Testis (tissue), 5 donors: ENCODE measurements at places on chromosomes 1 and 21.
A peak's percentile ranks its signal among the peaks of the same experiment; 100 is the strongest.

- no peak for DNase-seq
Observed at GRCh38 chr21:34919406-34919805, 129.7 kb downstream of the RUNX1 start.

GRCh38 chr1:37096523-37096922 lies 62.2 kb upstream of the GRIK3 start:
- DNase-seq, result no peak

DNA sequence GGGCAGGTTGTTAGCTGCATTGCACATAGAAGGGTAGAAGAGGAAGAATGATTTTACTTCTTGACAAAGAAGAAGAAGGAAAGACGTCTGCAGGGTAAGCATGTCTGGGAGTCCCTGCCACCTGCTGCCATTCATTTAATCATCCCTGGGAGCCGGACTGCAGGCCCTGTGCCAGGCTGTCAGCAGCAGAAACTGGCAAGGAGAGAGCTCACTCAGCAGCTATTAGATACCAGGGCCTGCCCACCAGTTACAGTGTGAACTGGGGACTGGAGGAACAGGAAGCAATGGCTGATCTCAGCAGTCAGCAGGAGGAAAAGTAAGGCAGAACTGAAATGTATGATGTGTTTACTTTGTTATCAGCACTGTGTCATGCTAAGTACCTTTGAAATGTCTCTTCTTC lies 75.7 kb upstream of the C1orf87 start:
- DNase-seq, result peak; percentile 72

GRCh38 chr1:160705742-160706141 lies 5.9 kb downstream of the CD48 start:
- no peak for DNase-seq

DNA sequence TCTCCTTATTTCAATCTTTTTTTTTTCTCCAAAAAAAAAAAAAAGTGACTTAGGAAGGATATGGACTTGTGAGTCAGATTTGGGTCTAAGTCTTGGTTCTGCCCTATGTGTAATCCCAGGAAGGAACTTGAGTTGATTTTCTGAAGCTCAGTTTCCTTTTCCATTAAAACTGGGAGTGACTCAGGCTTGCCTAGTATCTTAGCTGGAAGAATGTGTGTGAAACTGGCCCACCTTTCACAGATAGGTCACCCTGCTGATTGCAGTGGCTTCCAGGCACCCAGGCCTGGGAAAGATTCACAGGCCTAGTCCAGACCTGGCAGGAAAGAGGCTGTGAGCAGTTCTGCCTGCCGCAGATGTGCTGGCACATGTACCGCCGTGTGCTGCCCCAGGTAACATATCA lies 218.3 kb upstream of the HOOK1 start:
- DNase-seq, result no peak

- no peak for DNase-seq
Observed at GRCh38 chr1:59243550-59243949, 53.3 kb upstream of the FGGY start.

- DNase-seq, result peak; percentile 65
Observed at GRCh38 chr1:29120947-29121485, 2.7 kb downstream of the TMEM200B start.

- no peak for DNase-seq
Observed at GRCh38 chr1:161359291-161359690, 8.4 kb downstream of the CFAP126 start.

DNA sequence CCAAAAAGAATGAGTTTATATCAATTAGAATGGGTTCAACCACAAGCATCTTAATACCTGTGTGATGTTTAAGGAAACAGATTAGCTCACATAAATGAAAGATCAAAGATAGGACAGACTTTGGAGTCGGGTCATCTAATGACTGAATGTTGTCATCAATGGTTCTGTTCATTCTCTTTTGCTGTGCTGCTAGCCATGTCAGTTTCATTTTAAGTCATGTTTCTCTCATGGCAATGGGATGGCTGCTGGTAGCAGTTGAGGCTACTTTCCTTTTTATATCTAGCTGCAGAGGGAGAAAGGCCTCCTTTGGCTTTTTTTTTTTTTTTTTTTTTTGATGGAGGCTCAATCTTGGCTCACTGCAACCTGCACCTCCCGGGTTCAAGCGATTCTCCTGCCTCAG lies 86.9 kb upstream of the SPAG17 start:
- DNase-seq, result no peak

DNA sequence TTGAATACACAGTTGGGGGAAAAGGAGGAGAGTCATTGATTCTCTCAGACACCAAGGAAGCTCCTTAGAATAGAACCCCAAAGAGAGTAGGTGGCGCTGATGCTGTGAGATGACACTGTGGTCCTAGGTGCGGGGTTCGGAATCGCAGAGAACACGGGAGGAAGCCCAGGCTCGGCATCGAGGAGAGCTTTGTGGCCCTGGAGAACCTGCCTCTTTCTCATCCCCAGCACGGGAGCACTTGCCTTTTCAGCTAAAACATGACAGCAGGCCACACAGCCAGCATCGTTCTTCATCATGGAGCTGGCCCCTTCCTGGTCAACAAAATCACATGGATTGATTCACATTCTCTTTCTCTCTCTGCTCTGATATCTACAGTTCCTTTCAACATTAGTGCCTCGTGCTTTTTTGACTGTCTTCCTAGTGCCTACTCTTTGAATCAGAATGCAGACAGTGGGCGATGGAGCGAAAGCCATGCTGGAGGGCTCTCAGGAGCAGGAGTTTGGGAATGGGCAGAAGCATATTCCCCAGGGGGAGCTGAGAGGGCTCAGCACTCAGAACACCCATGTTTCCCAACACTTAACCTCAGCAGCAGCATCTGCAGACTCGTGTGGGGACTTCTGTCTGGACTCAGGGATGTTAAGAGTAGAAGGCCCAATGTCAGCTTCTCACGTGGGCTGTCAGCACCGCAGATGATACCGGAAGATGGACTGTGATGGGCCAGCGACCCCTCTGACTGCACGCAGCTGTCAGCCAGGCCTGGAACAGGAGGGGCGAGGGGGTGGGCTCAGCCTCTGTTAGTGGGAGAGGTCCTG lies 539.4 kb downstream of the KIF26B start:
- DNase-seq, result no peak

DNA sequence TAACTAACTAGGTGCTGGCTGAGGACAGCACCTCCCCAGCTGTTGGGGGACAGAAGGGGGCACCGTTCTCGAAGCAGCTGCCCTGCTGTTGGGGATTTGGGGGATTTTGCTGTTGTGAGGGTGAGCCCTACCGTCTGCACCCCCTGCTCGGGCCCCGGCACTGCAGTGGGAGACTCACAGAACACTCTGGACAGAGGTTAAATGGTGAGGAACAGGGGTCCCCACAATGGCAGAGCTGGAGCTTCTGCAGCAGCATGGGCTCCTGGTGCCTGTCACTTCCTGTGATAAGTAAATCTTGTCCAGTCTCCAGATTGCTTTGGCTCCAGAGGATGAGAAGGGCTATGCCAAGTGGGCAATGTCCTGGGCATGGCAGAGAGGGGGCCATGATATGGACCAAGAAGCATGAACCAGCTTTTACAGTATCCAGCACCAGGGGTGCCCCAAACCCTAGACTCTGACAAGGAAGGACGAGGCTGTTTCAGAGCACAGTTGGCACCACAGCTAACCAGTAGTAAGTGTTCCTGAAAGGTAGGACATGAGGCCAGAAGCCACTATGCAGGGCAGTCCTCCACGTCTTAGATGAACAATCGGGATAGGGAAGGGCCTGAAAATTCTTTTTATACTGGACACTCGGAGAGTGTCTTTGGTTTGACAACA lies 365.1 kb upstream of the VAMP3 start:
- no peak for DNase-seq

DNA sequence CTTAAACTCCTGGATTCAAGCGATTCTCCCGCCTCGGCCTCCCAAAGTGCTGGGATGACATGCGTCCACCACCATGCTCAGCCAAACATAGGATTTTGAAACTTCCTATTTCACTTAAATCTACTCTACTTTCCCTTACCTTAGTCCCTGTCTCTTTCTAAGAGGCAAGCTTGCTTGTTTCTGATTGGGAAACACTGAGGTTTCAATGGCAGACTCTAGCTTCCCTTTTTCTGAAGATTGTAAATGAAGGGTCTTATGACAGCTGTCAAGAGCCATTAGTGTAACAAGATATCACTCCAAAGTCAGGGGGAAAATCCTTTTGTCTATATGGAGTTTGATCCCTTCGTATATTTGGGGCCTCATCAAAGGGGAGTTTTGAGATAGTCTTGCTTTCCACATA lies 23.5 kb upstream of the LMO4 start:
- DNase-seq, result no peak

DNA sequence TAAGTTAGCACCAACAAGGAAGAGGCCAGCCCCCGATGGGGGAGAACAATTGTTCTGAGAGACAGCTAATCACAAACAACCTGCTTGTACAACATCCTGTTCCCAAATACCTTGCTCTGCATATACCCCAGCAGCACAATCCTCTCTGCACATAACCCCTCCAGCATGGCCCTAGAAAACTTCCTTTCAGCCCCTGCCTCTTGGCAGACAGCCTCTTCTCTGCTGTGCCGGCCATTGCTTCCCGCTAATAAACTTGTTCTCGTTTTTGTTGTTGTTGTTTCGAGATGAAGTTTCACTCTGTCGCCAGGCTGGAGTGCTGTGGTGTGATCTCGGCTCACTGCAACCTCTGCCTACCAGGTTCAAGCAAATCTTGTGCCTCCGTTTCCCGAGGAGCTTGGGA lies 392.7 kb downstream of the SMYD3 start:
- DNase-seq, result no peak
